Activated CD4-positive, alpha-beta T cell treated with anti-CD3 and anti-CD28 coated beads, Interleukin-10, Interleukin-2, amounts not matched to agents 100 ng/mL and 50 ng/mL, durations not matched to agents 16 hours and 8 hours (primary cell): ENCODE measurements at places on chromosomes 2 and 18.

DNA sequence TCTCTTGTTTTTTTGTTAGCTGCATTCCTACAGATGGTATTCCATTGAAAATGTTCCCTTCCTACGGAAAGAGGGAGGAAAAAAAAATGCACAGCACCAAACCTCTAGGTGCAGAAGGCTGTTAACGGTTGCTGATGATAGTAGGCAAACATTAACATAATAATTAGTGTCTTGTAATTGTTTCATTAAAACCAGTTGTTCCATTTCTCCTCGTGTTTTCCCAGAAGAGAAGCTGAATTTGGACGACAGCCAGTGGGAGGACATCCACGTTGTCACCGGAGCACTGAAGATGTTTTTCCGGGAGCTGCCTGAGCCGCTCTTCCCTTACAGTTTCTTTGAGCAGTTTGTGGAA is 494.7 kb downstream of the ARHGAP15 start:
- DNase-seq = no peak

GRCh38 chr2:46274586-46274985 is 22.6 kb upstream of the EPAS1 start:
- DNase-seq = no peak

DNA sequence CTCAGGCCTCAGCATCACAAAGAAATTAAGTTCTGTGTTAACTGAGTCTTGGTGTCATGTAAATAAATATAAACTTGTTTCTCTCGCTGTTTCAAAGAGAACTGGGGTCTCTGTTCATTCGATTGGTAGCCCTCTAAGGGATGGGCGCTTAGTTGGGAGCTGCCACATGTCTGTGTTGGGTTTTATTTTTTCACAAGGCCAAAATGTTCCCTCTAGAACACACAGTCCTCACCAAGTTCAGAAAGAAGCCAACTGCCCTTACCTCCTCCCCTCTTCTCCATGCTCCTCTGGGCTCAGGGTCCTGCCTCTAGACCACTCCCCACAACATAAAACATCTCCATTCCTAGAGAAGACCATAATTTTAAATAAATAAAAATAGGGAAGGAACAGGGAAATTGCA is 490.9 kb downstream of the TNS1 start:
- DNase-seq = no peak

- no peak for DNase-seq
These were observed 201.1 kb upstream of the COL3A1 start for GRCh38 chr2:188773075-188773474.

- no peak for DNase-seq
These were observed 27.6 kb downstream of the SLC40A1 start for GRCh38 chr2:189552991-189553404.

DNA sequence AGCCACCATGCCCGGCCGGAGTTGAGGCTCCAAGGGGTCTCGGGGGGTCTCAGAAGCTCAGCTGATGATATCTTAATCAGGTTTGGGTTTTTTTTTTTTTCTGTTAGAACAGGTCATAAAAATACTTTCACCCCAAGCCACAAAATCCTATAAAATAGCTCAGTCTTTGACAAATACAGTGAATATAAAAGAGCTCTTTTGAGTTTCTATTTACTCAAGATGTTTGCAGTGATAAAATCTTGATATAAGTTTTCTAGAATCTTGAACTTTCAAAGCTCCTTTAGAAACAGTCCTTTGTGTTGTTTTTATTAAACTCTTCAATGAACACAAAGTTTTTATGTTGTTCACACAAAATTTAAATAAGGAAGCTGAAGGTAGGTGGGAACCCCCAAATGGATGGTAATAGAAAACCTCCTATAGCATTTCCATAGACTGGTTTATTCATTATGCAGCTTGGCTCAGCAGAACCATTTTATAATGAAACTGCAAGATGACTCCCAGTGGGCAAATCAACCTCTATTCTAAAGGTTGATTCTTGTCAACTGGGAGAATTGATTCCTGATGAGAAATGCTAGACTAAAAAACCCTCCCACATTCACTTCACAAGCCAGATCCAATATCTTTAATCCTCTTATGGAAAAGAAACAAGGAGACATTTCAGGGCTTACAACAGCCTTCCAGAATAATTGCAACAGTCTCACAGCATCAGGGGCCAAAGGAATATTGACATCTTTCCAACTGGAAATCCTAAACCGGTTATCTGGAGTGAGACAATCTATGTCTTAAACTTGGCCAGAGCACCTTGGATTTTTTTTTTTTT is 13.6 kb upstream of the NARS1 start:
- DNase-seq = no peak

DNA sequence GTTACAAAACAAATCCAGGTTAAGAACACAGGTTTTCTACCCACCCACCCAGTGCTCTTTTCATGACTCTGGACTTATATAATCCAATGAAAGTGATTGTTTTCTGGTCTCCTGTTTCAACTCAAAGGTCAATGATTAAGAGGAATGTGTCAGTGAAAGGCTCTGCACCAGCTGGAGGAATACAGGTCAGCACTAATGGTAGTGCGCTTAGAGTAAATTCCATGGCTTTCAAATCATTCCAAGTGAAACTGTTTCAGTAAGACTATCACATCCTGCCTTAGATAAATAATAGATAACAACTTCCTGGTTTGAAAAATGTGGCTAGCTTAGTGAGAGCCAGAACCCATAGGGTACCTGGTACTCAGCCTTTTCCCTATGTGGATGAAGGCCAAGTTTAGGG is 47.8 kb downstream of the SLC9A4 start:
- DNase-seq = no peak

DNA sequence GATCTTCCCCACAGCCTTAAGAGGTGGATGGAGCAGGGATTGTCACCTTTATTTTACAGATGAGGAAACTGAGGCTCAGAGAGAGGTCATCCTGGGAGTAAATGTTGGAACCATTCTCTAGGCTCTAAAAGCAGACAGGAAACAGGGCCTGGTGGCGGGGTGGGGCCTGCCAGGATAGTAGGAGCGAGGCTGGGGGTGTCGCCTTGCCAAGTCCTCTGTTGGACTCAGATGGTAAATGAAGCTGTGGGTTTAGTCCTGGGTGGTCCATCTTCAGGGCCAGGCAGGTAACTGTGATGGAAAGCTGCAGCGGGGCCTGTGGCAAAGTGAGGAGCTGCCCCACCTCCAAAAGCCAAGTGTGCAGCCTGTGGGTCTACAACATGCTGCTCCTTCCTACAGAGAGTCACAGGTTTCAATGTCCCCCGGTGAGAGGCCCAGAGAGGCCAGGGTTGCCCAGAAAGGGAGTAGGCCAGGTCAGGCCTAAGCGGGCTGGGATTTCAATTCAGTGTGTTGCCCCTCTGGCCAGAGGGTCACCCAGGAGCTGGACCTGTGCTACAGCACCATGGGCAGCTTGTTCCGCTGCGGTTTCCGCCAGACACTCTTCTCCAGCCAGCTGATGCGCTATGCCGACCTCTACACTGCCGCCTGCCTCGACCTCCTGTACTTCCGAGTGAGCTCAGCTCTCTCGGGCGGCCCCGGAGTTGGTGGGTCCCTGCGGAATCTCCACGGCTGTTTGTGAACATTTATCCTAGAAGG is 6.6 kb downstream of the NT5DC4 start:
- no peak for DNase-seq

DNA sequence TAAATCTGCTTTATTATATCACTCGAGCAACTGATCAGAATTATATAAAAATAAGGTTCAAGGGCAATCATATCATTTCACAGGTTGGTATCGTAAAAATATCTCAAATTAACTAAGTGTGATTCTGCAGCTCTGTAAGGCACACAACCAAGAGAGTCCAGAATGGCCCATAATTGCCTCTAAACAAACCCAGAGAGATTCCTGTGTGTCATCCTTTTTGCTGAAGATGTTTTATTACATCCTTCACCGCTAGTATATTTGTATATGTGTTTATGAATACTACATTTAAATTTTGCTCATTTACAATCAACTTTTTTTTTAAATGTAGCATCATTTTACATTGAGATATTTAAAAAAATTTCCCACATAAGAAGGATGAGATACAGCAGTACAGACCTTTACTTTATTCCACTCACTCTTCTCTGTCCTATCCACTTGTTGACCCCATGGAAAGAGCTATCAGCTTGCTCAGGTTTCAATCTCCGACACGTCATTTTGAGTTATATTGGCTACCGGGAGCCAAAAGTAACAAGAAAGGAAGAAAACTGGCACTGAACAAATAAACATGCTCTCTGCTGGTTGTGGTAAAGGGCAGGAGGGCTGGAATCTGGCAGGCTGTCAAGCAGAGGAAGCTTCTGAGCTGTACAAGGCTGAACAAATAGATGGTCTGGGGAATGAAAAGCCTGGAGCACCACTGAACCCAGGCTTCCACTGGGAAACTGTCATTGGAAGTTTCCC is 23.1 kb downstream of the PLA2R1 start:
- DNase-seq = no peak

DNA sequence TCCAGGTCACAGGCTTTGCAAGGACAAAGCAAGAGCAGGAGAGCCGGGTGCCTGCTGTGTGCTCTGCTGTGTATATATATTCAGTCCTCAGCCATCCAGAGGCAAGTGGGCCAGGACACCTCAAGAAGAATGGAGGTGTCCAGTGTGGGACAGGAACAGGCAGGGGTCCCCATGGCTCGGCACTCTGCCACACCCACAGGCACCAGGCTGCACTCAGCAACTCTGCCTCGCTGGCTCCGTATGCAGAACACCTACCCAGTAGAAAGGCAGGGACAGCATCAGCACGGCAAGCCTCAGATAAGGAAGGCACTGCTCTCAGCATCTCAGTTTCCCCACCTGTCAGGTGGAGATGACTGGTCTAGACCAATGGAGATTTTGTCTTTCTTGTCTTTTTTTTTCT is 57.8 kb downstream of the DNMT3A start:
- DNase-seq = no peak

DNA sequence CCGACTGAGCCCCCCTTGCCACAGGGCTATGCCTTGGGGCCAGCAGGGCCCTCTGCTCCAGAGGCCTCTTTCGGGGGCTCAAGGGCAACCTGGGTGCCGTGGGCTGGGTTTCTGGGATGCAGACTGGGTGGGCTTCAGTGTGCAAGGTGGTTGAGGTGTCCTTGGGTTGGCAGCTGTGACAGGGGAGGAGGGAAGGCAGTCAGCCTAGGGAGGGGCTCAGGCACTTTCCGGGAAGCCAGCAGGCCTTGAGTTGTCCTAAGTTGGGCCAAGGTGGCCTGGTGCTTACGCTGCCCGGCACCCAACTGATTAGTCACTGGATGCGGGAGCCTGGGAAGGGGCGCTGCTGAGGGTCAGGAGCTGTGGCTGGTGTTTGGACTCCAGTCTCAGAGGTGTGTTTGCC is 199.5 kb downstream of the TWIST2 start:
- DNase-seq = no peak
